T-helper 1 cell (primary cell): ENCODE measurements at places on chromosomes 1 and 21.

DNA sequence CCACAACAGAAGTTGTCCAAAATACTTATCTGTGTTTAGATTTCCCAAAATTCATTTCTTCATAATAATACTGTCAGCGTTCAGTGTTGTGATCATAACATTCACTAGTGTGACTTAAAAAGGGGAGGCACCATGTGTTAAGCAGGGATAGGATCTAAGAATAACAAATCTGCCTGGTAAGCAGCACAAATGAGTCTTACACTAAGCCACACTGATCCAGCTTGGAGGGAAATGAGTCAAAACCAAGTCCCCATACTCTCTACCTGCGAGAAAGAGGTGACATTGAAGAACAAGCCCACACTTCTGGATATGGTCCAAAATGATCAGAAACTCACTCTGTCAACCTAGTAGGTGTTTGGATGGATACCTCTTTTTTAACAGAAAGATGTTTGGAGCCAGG lies 145.5 kb downstream of the CRB1 start:
- DNase-seq, result no peak

GRCh38 chr21:16309250-16309971 lies 579.6 kb downstream of the USP25 start:
- no peak for DNase-seq

DNA sequence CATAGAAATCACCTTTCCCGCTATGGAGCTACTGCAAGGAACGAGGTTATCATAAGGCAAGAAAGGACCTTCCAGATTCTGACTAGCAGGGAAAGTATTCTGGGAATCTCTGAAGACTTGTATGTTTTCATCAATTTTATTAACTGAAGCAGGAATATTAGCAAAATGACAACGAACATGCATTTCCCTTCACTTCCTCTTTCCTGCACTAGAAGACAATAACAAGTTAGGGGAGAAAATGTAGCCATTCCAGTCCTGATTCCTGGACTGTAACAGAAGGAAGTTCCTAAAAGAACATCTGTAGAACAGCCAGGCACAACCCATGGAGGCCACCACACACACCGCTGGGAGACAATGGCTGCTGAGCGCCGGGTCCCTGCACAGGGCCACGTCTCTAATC lies 106.8 kb downstream of the RAVER2 start:
- DNase-seq, result no peak

DNA sequence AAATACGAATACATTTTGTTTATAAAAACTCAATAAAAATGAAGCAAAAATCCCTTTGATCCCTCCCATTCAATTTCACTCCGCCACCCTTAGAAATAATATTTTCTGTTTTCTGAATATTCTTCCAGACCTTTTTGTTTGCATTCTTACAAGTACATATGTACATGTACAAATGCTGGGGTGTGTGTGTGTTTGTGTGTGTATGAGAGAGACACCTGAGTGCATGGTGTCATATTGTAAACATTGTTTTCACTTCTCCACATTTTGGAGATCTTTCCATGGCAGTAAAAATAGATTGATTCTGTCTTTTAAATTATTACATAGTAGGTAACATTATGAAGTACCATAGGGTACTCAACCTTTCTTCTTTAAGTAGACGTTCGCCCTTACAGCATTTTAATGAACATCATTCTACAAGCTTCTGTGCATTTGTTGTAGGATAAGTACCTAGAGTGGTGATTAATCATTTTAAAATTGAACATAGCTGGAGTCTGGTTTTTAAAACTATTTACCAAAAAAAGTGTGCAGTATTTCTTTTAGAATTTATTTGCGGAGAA lies 1.3 kb upstream of the MPC2 start:
- no peak for DNase-seq

- DNase-seq, result no peak
Observed at GRCh38 chr1:23555270-23555985, 3.9 kb downstream of the ID3 start.

DNA sequence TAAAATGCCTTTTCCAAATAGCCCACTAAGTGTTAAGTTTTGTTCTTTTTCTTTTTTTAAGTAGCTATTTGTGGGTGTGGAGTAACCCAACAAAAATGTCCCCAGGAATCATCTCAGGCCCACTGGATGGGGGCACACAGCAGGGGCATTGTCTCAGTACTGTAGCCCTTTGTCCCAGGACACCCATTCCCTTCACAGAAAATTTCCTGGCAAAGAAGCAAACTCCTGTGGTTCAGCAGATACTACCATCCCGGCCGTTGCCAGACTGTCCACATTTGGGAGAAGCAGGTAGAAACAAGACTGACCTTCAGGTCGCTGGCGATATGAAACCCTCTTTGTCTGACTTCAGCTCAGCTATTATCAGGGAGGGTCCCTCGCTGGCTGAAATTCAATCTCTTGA lies 23.7 kb upstream of the SRRM1 start:
- DNase-seq, result no peak

GRCh38 chr21:38768471-38769063 lies 37.2 kb upstream of the ETS2 start:
- DNase-seq, result peak; percentile 78

- no peak for DNase-seq
Observed at GRCh38 chr1:206451134-206451686, 19.1 kb upstream of the IKBKE start.

DNA sequence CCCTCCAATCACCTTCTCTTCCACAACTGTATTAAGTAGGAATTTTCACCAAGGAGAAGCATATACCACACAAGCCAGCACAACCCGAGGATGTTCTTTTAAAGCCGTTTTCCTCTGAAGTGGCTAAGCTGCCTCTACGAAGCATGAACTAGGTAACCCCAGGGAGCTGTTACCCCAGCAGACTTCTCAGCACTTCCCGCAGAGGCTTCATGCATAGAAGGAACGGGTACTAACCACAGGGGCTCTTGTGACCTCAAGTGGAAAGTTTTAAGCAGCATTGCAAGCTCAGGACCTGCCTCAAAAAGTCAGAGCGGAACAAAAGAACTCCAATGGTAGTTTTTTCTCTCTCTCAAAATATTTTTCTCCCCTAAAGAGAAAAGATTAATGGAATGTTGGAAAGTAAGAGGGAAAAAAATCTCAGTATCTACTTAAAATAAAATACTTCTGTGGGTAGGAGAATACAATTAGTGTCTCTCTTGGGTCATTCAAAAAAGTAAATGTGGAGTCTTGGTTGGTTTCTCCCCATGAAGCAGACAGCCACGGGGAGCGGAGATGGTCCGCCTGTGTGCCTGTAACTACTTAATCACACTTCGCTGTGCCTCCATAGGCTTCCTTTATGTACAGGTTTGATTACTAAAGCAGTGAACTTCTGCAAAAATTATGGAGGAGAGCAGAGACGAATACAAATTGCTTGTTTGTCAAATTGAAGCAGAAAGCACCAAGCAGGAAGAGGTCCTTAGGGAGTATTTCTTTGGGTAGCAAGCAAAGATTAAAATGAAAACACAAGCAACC lies 40.9 kb downstream of the STX6 start:
- DNase-seq, result no peak

- DNase-seq, result no peak
Observed at GRCh38 chr1:113396585-113396984, 6.3 kb downstream of the MAGI3 start.

GRCh38 chr1:215160351-215160750 lies 77.8 kb downstream of the KCNK2 start:
- no peak for DNase-seq

DNA sequence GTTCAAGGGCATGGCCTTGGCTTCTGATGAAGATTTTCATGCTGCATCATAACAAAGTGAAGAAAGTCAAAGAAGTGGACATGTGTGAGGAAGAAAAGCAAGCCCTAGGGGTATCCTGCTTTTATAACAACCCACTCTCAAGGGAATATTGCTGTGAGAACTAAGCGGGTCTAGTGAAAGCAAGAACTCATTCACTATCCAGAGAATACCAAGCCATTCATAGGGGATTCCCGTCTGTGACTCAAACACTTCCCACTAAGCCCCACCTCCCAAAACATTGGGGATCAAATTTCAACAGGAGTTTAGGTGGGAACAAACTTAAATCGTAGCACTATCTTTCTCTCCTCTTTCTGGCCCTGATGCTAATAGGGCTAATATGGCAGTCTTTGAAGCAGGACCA lies 98.5 kb upstream of the CTTNBP2NL start:
- DNase-seq, result no peak

DNA sequence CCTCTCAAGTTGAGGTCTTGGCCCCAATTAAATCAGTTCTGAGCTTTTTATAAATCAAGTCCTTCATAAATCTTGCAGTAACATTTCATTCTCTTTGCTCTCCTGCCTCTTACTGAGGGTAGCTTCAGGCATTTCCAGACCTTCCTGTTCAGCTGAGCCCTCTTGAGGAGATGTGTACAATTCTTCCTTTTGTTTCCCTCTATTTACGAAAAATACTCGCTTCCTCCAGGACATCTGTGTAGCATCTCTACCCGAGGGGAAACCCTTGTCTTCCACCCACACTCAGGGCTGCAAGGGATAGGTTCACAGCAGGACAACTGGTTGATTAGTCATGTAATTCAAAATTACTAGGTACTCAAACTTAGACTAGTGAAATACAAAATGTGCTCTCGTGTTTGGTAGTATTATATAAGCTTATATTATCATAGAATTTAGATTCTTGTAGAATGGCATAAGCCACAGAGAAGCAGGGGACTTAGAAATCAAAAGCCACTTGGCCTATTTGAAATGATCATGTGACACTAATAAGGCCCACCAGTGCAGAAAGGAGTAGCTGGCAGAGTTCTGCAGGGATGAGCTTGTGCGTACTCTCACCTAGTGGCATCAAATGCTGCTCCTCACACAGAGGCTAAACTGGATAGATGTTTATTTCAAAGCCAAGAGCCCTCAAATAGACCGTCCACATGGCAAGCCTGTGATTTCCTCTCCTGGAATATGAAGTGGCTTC lies 126.7 kb downstream of the GDAP2 start:
- DNase-seq, result no peak

- DNase-seq, result no peak
Observed at GRCh38 chr1:113353580-113353979, 36.7 kb upstream of the MAGI3 start.

DNA sequence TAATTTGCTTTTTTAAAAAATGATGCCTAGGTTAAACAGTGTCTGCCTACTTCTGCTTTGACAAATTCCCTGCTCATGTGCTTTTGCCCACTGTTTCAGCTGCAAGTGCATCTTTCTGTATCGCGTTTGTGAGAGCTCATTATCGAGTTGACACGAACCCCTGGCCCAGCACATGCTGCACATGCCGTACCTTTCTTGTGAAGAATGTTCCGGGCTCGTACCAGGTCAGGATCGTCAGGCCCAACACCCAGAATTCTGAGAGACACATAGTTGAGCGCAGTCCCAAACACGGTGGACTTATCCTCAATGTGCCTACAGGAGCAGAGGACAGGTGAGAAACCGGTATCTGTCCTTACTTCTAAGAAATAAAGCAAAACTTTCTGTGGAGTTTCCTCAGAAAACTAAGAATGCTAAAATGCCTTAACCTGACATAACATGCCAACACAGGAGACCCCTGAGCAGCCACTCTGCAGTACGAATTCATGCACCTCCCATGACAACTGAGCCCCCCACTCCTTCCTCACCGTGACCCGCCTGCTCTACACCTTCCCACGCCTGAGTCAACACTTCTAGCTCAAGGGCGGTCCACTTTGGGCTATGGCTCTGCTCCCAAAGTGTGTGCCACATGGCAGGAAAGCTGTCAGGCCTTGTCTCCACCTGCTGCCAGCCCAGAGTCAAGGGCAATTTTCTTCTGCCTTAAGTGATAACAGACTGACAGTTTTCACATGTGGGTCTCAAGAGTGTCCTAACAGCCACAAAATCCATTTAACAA lies 6.7 kb downstream of the LSS start:
- no peak for DNase-seq

DNA sequence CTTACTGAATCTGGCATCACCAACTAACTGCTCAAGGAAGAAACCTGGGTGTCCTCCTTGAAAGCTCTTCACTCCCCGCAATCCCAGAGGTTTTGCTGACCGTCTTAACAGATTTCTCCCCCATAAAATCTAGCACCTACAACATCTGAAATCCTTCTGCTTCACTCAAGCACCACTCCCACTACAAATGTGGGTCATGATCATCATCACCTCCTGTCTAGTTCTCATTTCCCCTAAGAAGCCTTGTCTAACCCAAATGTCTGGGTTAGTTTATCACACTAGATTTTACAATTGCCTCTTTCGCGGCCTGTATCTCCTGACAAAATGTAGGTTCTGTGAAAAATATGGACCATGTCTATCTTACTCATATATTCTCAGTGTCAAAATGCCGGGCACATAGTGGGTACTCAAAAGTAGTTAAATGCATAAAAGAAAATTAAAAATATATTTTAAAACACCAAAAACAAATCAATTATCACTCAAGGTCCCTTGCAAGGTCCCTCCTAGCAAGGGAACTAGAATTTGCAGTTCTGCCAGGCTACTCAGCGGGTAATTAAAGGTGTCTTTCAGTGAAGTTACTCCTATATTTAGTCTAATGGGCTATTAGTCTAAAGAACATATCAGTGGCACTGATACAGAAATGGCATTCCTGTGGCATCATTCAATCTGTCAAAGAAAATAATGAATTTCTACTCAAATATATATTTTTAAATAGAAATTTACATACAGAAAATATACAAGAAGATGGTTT lies 19.6 kb downstream of the C21orf91 start:
- no peak for DNase-seq

GRCh38 chr1:28886731-28887418 lies 27.5 kb upstream of the EPB41 start:
- DNase-seq, result peak; percentile 86

- DNase-seq, result no peak
Observed at GRCh38 chr1:213622365-213623063, 365.3 kb upstream of the PROX1 start.

- DNase-seq, result no peak
Observed at GRCh38 chr21:29849735-29850176, 90.0 kb downstream of the GRIK1 start.

GRCh38 chr1:214476986-214477870 lies 74.2 kb downstream of the PTPN14 start:
- DNase-seq, result no peak

- no peak for DNase-seq
Observed at GRCh38 chr1:235920596-235921375, 54.1 kb upstream of the LYST start.

DNA sequence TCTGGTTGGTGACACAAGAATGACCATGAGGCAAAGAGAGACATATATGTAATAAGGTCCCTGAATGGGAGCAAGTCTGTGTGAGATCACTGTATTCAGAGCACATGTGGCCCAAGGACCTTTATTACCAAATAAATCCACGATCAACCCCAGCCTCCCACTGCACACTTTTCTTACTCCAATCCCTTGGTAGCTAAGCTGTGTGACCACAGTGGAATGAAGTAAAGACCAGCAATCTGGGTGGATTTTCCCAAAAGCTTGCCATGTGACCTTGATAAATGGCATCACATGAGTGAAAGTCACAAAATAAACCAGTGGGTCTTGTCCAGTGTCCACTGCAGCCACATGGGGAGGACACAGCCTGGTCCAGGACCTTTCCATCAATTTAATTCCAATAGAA lies 36.7 kb upstream of the TLR5 start:
- DNase-seq, result no peak

- DNase-seq, result no peak
Observed at GRCh38 chr1:27891196-27891889, 19.0 kb downstream of the THEMIS2 start.

DNA sequence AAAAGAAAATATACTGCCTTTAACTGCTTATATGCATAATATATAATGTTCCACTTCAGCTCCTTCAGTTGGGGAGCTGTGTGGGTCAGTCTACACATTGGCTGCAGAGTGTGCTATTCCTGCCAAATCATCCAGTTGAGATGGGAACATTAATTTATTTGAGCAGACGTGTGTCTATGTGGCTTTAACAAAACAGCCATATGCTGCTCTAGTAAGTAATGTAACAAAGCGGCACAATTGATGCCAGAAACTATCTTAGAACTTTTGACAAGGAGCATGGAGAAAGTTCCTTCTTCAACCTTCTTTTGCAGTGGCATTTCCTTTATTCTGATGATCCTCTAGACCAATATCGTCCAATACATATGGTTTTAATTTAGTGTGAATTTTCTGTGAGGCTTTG lies 285.9 kb upstream of the C1orf87 start:
- no peak for DNase-seq
